ENCODE measurements at places on chromosomes 7 and 10. TPM values are rescaled to one million over a fixed set of nuclear protein-coding genes. Genes with fewer than 3 reads are reported as not detected.

- no peak for DNase-seq
Measured at GRCh38 chr10:125765835-125766234, 9.8 kb downstream of the MMP21 start.

- DNase-seq, result no peak
Measured at GRCh38 chr10:128868481-128868880, 598.6 kb upstream of the MGMT start.

DNA sequence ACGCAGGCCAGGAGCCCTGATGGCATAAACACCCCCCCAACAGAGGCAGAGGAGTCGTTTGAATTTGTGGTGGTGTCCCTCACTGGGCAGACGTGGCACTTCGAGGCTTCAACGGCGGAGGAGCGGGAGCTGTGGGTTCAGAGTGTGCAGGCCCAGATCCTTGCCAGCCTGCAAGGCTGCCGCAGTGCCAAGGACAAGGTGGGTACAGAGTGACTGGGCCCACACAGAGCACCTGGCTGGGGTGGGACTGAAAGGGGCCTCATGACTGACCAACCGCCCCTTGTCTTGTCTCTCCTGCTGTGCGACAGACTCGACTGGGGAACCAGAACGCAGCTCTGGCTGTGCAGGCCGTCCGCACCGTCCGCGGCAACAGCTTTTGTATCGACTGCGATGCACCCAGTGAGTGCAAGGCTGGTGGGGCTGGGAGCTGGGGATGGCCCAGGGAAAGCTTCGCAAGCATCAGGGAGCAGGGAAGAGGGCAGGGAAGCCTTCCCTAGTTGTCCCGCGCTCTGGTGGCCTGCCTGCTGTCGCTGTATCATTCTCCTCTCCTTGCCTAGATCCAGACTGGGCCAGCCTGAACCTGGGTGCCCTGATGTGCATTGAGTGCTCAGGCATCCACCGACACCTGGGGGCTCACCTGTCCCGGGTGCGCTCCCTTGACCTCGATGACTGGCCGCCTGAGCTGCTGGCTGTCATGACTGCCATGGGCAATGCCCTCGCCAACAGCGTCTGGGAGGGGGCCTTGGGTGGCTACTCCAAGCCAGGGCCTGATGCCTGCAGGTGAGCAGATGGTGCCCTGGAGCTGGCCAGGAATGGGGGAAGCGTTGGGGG, 25.4 kb downstream of the GBX1 start:
- DNase-seq, result no peak

DNA sequence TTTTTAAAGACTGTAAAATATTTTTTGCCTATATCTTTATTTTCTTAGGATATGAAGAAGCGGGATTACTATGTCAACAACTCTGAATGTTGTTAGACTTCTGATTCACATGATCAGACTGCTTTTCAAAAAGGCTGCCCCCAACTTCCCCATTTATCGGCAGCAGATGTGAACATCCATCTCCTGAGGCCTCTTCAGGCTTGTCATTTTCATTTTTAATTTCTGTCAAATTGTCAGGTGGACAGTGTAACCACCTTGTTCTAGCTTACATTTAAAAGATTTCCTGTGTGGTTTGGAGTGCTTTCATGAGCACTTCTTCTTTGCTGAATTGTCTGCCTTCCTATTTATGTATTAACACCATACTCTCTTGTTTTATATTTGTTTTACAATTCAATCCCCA, 78.8 kb upstream of the GSDME start:
- no peak for DNase-seq

DNA sequence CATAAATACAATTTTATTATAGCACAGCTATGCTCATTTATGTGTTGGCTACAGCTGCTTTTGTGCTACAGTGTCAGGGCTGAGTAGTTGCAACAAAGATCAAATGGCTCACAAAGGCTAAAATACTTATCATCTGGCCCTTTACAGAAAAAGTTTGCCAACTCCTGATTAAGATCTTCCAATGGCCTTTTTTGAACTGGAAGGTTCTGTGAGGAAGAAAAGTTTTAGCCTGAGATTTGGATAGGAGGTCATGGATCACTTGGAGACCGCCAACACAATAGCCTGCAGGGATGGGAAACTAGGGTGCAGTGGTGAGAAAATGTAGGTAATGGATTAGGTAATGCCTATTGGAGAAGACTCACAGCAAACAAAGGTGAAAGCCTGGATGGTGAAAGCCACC, 169.8 kb downstream of the NOC3L start:
- DNase-seq, result no peak

GRCh38 chr7:152341039-152341913, 94.5 kb downstream of the KMT2C start:
- DNase-seq, result peak; percentile 71

AKR1C8 gene
- 0.05 TPM for total RNA-seq

SPDYE8 gene
- not detected for total RNA-seq

ACTR3C gene
- 81.8 TPM for total RNA-seq

Measured in renal cortical epithelial cell (primary cell).